ENCODE measurements at places on chromosomes 12 and 14.

GRCh38 chr14:52716155-52716554 lies 9.2 kb downstream of the PSMC6 start:
- no peak for DNase-seq
- no peaks in the 10 kb centered on the region for H3K4me1 ChIP-seq
- H3K4me3 ChIP-seq: no peak overlapping the region
- H3K27ac ChIP-seq: no peak overlapping the region
- H3K36me3 ChIP-seq: peaks cover 93% of the 10 kb centered on the region

- H3K27ac ChIP-seq: no peak overlapping the region
- H3K36me3 ChIP-seq: no peaks in the 10 kb centered on the region
- no peak for DNase-seq
- H3K27me3 ChIP-seq: no peaks in the 10 kb centered on the region
- no peaks in the 10 kb centered on the region for H3K4me1 ChIP-seq
- H3K4me3 ChIP-seq: no peak overlapping the region
Measured at GRCh38 chr12:130456375-130457199, 118.9 kb downstream of the PIWIL1 start.

- H3K27me3 ChIP-seq: no peaks in the 10 kb centered on the region
- H3K4me3 ChIP-seq: no peak overlapping the region
Measured at GRCh38 chr12:122395319-122395718, 27.1 kb downstream of the CLIP1 start.

- no peaks in the 10 kb centered on the region for H3K36me3 ChIP-seq
- no peak for DNase-seq
- H3K4me1 ChIP-seq: no peaks in the 10 kb centered on the region
- no peaks in the 10 kb centered on the region for H3K27me3 ChIP-seq
- H3K27ac ChIP-seq: no peak overlapping the region
Measured at GRCh38 chr12:64877363-64878004, 53.0 kb downstream of the TBC1D30 start.

DNA sequence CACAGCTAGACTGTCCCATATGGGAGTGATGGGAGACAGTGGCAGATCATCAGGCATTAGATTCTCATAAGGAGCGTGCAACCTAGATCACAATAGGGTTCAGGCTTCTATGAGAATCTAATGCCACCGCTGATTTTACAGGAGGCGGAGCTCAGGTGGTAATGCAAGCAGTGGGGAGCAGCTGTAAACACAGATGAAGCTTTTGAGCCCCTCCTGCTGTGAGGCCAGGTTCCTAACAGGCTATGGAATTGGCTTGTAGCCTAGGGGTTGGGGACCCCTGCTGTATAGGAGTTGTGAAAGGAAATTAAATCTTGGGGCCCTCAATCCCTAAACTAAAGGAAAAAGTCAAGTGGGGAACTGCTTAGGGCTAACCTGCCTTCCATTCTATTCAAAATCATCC lies 29.6 kb downstream of the ADIPOR2 start:
- H3K27ac ChIP-seq: no peak overlapping the region
- H3K4me1 ChIP-seq: no peaks in the 10 kb centered on the region
- peak overlapping the region; percentile 33 for H3K4me3 ChIP-seq
- no peak for DNase-seq

GRCh38 chr12:131805421-131805820 lies 22.8 kb upstream of the MMP17 start:
- H3K36me3 ChIP-seq: peaks cover 5% of the 10 kb centered on the region
- DNase-seq: no peak
- H3K27me3 ChIP-seq: no peaks in the 10 kb centered on the region
- H3K27ac ChIP-seq: no peak overlapping the region
- H3K4me3 ChIP-seq: no peak overlapping the region
- no peaks in the 10 kb centered on the region for H3K4me1 ChIP-seq

GRCh38 chr14:67516676-67517075 lies 16.4 kb upstream of the PLEKHH1 start:
- no peaks in the 10 kb centered on the region for H3K36me3 ChIP-seq
- peaks cover 88% of the 10 kb centered on the region for H3K27me3 ChIP-seq
- H3K27ac ChIP-seq: no peak overlapping the region
- H3K4me1 ChIP-seq: peaks cover 3% of the 10 kb centered on the region
- H3K4me3 ChIP-seq: no peak overlapping the region
- no peak for DNase-seq
